ENCODE measurements at places on chromosomes 2 and 18.
A peak's percentile ranks its signal among the peaks of the same experiment; 100 is the strongest.

GRCh38 chr2:122451040-122451439 is 695.6 kb downstream of the TSN start:
- no peak for DNase-seq

- peak; percentile 96 for DNase-seq
Measured at GRCh38 chr2:33033606-33034081, 86.9 kb downstream of the LTBP1 start.

GRCh38 chr2:216296856-216297255 is 75.4 kb downstream of the MARCHF4 start:
- no peak for DNase-seq

DNA sequence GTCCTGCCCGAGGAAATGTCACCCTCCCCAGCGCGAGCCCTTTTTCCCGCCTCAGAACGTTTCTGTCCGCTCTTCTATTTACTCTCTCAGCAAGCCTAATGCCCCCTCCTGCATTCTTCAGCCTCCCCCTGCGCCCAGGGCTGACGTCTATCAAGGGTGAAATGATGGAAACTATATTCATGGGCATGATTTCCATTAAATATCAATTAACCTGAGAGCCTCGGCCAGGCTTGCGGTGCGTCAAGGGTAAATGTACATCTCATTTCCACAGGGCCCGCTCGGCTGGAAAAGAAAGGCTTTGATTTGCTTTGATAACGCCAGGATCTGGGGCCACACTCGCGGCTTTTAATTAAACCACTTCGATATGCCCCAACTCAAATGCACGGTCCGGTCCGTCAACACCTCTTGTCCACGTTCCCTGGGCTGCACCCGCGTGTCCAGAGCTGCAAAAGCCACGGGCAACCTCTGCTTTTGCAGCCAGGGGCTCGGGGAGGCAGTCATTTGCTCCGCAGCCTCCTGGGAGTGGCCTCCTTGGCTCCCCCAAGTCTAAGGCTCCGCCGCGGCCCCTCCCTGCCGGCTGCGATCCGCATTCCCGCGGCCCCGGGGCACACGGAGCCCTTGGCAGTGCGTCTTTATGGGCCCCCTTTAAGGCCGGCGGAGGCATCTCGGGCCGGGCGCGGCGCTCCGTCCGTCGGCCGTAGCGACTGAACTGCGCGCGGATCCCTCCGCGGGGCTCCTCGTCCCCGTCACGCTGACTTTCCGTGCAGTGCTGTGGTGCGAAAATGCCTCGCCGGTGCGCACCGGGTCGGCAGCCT is at the start of gene HOXD8:
HOXD8 (plus strand) TSS at position 724 of the 815 bp plus-strand sequence. CDS start 662 bp downstream, outside the sequence.
- peak; percentile 75 for DNase-seq

GRCh38 chr18:32091724-32092421 is at the start of gene RNF138:
Gene RNF138, plus strand, starts transcription at chr18:32091874. Its CDS starts 903 bp downstream, at chr18:32092777.
- DNase-seq, result peak; percentile 89

GRCh38 chr2:229027353-229028105 is 243.6 kb downstream of the PID1 start:
- no peak for DNase-seq

DNA sequence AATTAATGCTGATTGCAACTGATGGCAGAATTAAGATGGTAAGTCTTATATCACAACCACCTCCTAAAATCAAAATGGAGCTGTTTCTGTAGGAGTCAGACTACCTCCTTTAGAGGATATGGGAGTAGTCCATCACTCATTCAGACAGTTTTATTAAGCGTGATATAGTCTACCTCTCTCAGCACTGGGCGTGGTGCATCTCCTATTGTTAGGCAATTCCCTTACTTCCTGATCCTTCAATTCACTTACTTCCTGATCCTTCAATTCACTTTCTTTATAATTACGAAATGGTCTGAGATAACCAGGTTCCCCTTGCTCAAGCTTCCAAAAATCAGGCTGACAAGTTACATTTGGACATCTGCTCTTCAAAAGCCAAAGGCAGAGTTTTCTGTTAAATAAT is 31.9 kb downstream of the ATP8B1 start:
- DNase-seq, result no peak

DNA sequence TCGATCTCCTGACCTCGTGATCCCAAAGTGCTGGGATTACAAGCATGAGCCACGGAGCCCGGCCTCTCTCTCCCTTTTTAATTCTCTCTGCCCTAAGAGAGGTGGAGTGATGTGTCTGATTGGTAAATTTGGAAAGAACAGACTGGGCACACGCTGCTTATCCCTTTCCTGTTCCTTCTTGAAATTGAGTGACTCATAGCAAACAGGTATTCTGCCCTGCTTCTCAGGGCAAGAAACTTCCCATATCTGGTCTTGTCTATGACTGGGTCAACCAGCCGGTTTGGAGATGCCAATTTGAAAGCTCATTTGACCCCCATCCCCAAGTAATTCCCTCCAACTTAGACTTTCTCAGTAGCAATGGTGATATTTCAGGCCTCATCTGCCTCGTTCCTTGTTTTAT is 15.0 kb downstream of the LYPD1 start:
- no peak for DNase-seq

DNA sequence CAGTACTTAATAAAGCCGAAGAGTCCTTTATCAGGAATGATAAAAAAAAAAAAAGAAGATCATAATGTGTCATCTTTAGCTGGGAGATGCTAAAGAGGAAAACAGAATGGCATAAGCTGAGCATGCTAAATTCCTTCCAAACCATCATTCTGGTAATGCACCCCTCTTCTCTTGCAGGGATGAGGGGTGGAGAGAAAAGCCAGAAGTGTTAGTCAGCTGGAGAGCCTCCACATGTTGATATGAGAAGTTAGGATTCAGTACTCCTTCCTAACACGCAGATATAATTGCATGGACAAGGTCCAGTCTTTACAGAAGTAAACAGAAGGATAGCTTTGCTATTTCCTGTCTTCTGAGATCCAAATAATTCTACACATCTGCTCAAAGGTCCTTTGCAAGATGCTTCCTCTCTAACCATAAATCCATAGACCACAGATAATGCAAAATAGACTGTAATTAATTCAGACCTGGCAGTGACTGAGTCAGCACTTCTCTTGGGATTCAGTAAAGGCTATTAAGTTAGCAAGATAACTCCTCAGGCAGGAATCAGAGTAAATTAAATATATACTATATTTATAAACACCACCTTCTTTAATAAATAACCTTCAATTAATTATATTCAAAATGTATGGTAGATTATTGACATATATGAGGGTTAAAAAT is 930.0 kb upstream of the KLHL29 start:
- no peak for DNase-seq

GRCh38 chr2:234422273-234422732 is 74.6 kb downstream of the ARL4C start:
- no peak for DNase-seq

- no peak for DNase-seq
Measured at GRCh38 chr2:28751956-28752630, 463 bp downstream of the PPP1CB start.

GRCh38 chr2:71898851-71899681 is 248.6 kb downstream of the CYP26B1 start:
- DNase-seq, result no peak

GRCh38 chr18:25819746-25820363 is 270.6 kb downstream of the SS18 start:
- DNase-seq, result no peak

- DNase-seq, result no peak
Measured at GRCh38 chr18:6947338-6948030, 170.1 kb downstream of the LAMA1 start.
